Type B pancreatic cell (in vitro differentiated cells): ENCODE measurements at places on chromosomes 2 and 18. TPM values are rescaled to one million over a fixed set of nuclear protein-coding genes. Genes with fewer than 3 reads are reported as not detected.

DNA sequence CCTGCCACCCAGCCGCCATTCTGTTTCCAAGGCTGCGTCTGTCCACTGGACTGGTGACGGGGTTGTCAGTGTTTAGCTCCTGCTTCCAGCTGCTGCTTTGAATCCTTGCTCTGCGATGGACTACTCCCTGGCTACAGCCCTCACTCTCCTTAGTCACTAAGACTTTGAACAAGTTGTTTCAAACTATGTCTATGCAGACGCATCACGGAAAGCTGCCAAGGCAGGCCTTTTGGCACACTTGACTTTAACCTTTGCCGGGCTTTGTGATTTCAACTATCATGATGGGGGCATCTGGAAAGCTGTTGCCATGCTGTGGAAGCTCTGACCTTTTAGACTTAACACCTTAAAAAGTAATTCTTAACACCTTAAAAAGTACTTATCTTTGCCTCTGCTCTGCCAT lies 54.4 kb downstream of the PDE11A start:
- DNase-seq, result no peak

- DNase-seq, result no peak
Observed at GRCh38 chr2:137921105-137921880, 43.0 kb upstream of the HNMT start.

DNA sequence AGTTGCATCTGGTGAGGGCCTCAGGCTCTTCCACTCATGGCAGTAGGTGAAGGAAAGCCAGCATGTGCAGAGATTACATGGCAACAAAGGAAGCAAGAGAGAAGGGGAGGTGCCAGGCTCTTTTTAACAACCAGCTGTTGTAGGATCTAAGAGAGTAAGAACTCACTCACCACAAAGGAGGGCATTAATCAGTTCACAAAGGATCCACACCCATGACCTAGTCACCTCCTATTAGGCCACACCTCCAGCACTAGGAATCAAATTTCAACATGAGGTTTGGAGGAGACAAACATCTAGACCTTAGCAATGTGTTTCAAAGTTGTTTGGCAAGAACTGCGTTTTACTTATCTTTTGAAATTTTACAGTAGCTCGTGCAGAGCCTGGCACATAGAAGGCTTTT lies 20.5 kb upstream of the REG3A start:
- DNase-seq, result no peak

The SERPINB4 gene
- 0.17 TPM in 1 of 2 replicates, not detected in the other for total RNA-seq

DNA sequence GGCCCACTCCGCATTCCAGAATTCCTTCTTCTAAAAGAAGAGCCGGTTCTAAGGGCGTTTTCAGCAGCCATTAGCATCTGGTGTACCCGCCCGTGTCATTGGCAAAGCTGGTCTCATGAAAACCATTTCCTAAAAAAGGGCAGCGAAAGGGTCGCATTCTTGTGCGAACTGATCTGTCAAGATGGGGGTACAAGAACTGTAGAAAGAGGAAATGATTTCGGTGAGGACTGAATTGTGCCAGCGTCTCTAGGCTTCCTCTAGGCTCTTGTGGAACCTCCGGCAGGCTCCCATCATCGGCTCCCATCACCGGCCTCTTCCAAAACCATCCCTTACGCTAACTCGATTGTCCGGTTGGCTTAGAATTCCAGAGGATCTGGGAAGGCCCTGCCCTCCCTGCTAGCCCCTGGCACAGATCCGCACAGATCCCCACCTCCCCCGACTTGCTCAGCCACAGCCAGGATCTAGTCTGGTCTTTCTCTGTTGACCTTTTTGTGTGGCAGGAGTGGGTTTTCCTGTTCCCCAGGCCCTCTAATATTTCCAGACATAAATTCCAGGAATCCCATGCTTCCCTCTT lies 1.3 kb downstream of the RAB31 start:
- no peak for DNase-seq
